ENCODE measurements at places on chromosomes 3 and 15.

- DNase-seq, result no peak
Measured at GRCh38 chr15:38642689-38643270, 78.2 kb upstream of the RASGRP1 start.

DNA sequence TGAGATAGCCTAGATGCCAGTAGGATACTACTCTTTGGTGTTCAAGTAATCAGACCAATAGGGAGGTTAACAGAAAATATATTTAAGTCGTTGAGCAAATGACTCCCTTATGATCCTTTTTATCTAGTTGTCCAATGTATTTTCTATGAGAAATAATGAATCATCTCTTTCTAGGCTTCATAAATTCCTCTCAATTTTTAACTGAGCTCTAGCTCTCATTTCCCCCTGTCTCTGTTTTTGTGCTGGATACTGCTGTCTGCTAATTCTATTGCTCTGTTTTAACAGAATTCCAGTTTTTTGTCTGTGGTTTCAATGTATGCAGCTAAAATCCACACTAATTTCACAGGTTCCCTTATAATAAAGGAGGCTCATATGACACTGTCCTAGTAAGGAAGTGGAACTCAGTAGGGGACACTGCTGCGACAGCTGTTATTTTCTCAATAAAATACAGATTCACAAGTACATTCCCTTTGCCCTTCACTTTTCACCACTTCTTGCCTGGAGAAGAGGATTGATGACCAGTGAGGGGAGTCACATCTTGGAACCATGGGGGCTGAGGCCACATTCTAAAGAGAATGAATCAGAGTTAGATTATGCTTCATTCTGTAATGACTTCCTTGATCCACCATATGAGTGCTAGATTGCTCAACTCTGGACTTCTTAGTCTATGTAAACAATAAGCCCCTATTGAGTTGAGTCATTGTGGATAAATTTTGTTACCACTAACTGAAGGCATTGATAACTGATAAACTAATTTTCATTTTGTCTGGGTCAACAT lies 558.7 kb upstream of the KCNMB2 start:
- DNase-seq, result no peak

- DNase-seq, result no peak
Measured at GRCh38 chr3:150763841-150764483, 993 bp upstream of the SIAH2 start.

DNA sequence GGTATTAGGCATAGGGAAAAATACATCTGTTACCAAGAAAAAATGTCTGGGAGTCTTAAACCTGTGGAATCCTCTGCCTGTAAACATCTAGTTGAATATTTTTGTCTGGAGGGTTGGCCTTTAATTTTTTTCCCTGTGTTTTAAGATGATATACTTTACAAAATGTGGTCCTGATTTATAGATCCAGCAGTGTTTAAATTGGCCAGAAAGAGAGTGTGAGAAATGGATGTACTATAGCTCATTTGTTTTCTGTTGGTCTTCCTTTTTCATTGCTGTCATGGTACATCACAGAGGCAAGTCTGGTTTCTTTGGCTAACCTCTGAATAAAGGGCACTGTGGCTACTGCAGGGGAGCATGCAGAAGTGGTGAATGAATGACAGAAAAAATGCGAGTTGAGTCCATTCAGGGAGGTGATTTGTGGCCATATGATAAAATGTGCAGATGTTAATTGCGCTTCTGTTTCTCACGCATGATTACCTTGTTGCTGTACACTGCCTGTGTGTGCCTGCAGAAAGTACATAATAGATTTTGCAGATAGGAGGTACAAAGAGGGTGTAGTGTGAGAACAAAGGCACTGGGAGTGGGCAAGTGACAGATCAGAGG lies 150.0 kb downstream of the NFKBIZ start:
- DNase-seq, result no peak

GRCh38 chr3:114445233-114445632 lies 151.4 kb downstream of the TIGIT start:
- no peak for DNase-seq

GRCh38 chr3:156298938-156299337 lies 178.6 kb downstream of the KCNAB1 start:
- DNase-seq, result no peak

- DNase-seq, result no peak
Measured at GRCh38 chr3:181699171-181699903, 12.4 kb upstream of the SOX2 start.

DNA sequence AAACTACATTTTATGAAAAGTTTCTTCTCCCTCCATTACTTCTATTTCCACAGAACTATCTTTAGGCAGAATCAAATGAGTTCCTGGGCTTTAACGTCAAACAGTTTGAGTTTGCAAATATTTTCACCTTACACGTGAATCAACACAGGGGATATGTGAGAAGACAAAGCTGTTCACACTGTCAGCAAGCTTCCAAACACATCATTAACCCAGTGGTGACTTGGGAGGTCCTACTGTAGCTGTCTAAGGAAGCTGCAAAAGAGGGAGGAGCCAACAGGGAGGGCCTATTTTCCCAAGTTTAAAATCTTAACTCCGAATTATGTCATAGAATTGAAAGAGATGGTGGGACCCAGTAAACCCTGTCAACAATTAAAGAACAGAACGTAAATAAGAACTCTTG lies 337.8 kb upstream of the DNAJC19 start:
- DNase-seq, result no peak

DNA sequence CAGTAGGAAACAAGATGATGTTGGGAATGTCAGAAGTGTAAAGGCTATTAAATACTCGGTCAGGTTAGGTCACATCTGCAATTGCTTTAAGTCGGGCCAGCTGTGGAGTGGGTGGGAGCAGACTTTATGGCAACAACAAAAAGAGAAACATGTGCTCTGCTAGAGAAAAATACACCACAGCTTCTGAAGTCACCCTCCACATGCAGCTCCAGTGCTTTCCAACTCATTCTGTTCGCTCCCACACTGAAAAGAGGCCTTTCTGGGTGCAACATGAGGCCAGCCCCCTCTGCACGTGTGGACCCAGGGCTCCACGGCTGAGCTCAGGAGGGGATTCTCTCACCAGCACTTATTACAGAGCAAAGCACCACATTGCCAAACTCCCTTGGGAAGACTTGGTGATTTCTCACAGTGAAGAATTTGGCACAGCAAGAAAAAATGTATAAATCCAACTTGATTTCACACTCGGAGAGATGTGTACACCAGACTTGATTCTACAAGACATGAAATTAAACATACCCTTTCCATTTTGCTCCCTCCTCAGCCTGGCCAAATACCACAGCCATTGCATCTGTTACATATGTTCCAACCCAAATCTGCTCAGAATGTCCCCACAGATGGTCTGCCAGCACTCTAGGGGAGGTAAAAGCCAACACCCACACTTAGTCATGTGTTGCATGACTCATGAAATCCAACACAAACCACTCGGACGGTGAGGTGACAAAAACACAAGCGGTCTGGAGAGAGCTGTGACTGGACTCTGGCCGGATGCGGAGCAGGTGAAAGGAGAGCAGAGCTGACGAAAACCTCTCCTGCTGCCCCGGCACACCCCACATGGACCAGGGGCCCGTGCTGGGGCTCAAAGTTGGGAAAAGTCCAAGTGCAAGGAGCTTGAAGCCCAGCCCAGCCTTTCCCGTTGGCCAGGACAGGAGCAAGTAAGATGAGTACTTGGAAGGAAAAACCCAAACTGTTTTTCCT lies 74.6 kb downstream of the ITGB5 start:
- DNase-seq, result no peak

DNA sequence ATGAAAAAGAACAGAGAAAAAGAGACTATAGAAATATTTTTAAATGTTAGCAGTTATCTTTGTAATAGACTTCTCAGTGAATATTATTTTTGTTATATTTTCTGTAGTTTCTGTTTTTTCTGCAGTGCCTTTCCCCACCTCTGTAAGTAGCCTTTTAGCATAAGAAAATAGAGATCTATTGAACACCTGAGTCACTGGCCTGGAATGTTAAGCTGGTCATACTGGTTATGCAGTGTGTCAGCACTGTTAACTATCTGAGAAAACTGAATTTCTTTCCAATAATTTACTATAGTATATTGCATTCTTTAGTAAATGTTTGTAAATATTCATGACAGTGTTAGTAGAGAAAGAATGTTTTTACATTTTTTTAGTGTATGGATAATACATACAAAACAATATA lies 79.8 kb downstream of the NECTIN3 start:
- no peak for DNase-seq

GRCh38 chr3:123449102-123449996 lies 459 bp upstream of the ADCY5 start:
- DNase-seq, result no peak

GRCh38 chr3:399647-400046 lies 203.1 kb downstream of the CHL1 start:
- DNase-seq, result no peak

DNA sequence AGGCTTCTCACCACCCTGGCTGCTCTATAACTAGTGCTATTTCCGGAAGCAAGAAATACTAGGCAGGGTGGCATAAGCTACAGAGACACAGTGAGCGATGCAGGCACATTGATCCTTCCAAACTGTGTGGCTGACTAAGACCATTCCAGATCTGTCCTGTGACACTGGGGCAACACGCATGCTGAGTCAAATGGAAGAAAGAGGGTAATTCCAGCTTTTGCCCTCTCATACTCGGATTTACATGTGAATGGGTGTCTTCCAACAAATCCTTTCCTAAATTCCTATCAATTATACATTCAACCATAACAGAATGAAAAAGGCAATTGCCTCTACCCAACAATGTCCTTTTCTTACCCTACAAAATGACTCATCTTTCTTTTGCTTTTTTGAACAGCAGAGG lies 5.1 kb downstream of the FSIP1 start:
- DNase-seq, result no peak

- DNase-seq, result no peak
Measured at GRCh38 chr15:33148129-33148751, 46.3 kb downstream of the FMN1 start.

DNA sequence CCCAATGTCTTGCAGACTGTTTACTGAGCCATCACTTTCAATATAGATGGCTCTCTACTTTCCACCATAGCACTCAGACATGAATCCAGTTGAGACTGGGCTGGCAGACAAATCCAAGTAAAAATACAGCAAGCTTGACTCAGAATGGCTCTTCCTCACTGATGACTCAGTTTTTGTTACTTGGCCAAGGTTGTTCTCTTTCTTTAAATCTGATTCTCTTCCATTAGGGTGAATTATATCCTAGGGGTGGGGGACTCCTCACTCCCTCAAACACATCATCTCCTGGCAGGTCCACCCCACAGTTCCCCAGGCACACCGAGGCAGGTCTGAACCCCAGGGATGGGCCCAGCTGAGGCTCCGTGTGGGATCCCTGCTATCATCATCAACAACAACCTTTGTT lies 157.9 kb downstream of the MEX3B start:
- DNase-seq, result no peak
